ENCODE measurements at places on chromosomes 12 and 14.

GRCh38 chr12:33047666-33048065 is 151.1 kb upstream of the PKP2 start:
- DNase-seq = no peak

DNA sequence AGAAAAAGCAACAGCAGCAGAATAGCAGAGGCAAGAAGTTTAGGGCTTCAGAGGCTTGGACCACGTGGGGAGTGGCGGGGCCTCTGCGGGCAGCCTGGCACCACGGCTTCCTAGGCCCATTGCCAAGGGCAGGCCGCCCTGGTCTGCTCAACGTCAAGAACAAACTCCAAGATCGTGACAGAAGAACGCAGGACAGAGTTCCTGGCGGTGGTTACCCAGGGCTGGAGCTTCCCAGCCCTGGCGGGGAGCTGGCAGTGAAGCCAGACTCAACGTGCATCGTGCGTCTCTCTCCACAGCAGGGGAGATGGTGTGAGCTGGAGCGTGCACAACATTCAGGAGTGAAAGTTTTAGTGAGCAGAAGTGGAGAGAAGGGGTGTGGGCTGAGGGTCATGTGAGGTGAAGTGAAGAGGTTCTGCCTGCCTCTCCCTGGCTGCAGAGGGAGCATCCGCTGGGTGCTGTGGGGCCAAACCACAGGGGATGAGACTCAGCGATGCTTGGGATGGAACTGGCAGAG is 13.9 kb upstream of the CACNA2D4 start:
- DNase-seq = no peak

DNA sequence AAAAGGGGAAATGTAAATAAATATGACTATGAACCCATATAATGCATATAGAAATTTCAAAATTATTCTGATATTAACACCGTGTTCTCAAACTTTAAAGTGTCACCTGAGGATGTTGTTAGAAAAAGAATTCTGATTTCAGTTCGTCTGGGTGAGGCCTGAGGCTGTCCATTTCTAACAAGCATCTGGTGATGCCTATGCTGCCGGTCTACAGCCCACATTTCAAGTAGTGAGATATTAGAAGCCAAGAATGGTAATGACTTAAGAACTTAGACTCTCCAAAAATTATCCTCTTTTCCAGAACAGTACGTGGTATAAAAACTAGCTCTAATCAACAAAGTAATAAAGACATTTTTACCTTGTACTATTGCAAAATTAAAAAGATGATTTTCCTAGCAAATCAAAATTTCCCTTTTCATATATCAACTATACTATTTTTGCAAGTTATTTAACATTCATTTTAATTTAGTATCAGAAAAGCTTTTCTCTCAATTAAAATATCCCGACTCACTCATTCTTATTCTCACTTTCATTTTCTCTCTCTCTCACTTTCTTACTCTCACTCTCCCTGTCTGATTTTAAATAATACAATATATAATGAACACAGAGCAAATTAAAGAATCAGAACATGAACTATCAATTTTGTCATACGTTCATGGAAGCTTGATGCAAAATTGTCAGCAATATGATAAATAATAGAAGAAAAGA is 35.0 kb downstream of the PIK3C2G start:
- DNase-seq = no peak

- no peak for DNase-seq
These were observed 81.8 kb downstream of the WIF1 start for GRCh38 chr12:65039301-65039700.

- no peak for DNase-seq
These were observed 23.3 kb downstream of the MEG3 start for GRCh38 chr14:100849115-100849781.

DNA sequence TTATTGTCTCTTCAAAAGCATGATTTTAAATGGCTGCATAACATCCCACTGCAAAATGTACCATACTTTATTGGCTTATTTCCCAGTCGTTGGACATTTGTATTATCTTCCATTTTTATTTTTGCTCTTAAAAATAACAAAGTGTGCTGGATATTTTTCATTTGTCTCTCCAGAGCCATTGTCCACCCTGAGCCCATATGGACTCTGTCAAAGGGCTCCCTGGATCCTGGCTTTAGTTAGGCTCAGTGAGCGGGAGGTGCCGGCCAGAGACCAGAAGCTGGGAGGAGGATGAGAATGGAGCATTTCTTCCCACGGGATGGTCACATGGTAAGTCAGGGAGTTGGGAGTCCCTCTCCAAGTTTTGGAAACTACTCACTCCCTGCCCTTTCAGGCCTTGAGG is 296.9 kb downstream of the NUAK1 start:
- no peak for DNase-seq

DNA sequence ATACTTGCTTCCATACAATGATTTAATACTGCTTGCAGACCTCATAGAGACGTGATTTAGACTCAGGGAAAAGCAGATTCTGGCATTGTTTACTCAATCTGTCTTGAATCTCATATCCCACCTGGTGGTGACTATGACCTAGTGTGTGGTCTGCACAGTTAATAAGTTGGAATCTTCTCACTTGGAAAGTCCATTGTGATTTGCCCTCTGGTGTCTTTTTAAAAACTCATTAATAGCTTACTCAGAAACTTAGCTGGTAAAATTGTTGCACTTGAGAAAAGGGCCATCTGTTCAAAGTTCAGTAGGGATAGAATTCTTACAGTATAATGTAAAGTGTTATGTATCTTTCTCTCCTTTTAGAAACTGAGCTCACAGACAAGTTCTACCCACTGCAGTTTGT is 106.0 kb downstream of the PELI2 start:
- no peak for DNase-seq

- DNase-seq = no peak
These were observed 3.0 kb downstream of the ERO1A start for GRCh38 chr14:52692248-52692962.

GRCh38 chr14:100778526-100778882 is 47.4 kb upstream of the MEG3 start:
- DNase-seq = no peak

- no peak for DNase-seq
These were observed 195.7 kb downstream of the NOVA1 start for GRCh38 chr14:26402126-26402525.

DNA sequence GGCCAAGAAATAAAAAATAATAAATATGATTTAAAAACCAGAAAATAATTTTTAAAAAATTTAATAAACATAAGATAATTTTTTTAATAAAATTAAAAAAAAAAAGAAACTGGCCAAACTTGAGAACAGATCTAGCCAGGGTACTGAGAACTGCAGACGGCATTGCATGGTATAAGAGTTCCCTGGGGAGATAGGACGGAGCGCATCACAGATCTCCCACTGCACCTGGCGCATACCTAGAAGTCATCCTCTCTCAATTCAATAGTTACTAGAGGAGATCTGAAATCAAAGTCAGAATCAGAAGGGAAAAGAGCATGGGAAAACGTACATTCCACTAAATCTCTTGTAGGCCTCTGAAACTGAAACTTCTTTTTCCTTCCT is 58.9 kb upstream of the BCL2L14 start:
- no peak for DNase-seq

DNA sequence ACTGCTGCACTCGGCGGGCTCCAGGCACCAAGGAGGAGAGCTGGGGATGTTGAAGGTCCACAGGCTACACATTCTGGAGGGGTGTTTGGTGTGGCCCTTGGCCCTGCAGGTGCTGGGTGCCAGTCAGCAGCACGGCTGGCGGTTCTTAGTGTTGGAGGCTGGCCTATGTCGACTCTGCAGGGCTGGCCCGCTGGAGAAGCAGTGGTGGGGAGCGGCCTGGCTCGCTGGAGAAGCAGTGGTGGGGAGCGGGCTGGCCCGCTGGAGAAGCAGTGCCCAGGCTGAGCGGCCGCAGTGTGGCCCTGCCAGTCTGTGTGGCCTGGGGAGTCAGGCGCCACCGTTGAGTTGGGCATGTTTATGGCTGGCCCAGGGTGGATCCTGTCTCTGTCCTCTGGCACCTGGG is 27.3 kb downstream of the MTA1 start:
- no peak for DNase-seq

DNA sequence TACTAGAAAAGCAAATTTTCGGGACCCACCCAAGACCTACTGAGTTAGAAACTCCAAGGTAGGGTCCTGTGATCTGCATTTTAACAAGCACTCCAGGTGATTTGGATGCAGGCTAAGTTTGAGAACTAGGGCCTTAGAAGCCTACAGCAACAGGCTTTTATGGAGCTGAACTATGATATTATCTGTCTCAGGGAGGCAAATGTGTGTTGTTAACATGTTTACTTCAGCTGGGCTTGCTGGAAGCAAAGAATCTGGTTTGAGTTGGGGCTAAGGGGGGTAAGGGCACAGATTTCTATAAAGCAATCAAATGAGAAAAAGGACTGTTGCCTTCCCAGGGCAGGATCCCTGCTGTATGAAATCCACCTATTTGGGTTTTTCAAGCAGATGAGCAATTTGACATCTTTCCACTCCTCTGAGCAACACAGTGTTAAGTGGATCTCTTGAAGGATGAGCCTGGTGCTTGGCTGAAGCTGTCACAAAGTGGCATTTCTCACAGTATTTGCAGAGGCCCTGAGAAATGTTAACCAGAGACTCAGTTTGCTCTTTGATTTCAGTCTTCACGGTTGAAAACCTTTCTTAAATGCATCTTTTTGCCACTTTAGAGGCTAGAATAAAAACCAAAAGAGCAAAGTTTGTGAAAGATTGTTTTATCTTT is 36.2 kb upstream of the SOCS2 start:
- no peak for DNase-seq

DNA sequence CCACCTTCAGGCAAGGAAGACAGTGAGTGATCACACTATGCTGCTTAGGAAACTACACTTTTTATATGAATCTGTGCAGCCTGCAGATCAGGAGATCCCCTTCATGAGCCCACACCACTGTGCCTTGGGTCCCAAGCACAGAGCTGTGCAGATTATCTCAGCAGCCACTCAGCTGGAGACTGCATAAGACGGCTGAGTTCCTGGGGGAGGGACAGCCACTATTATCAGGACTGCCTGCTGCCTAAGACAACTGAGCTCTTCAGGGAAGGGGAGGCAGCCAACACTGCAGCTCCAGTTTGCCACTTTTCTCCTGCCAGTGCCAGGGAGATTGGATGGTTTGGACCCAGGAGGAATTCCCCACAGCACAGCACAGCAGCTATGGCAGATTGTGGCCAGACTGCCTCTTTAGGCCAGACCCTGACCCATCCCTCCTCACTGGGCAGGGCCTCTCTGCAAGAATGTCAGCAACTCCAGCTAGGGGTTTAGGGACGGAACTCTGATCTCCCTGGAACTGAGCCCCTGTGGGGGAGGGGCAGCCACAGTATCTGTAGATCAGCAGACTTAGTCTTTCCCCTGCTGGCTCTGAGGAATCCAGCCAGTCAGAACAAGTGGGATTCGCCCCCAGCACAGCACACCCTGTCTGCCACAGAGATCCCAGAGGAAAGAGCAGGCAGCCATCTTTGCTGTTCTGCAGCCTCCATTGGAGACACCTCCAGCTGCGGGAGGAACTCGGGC is 141.3 kb downstream of the KLHL28 start:
- DNase-seq = no peak

All from pulmonary artery endothelial cell (primary cell).